Effector memory CD4-positive, alpha-beta T cell (primary cell): ENCODE measurements at places on chromosomes 12 and 14.

- H3K27ac ChIP-seq, result no peak overlapping the region
- no peaks in the 10 kb centered on the region for H3K4me1 ChIP-seq
- H3K27me3 ChIP-seq, result no peaks in the 10 kb centered on the region
- no peaks in the 10 kb centered on the region for H3K36me3 ChIP-seq
- no peak for DNase-seq
These were observed 207.0 kb downstream of the ATP23 start for GRCh38 chr12:58148405-58148804.

DNA sequence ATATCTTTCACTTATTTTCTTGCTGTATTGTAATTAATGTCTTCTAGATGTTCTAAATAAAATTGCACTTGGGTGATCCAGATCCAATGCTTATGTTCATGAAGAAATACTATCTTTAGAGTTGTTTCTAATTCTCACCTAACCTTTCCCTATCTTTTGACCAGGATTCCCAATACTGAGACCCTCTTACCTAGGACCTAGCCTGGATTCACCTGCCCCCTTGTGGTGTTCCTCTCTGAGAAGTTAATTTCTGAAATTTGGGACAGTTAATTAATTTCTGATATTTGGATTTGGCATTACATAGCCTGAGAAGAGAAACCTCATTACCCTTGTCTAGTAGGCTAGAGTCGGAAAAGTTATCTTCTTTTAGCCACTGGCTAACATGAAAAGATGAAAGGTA is 29.5 kb downstream of the FOXA1 start:
- DNase-seq, result no peak
- no peak overlapping the region for H3K27ac ChIP-seq
- no peaks in the 10 kb centered on the region for H3K4me1 ChIP-seq
- no peaks in the 10 kb centered on the region for H3K36me3 ChIP-seq
- H3K27me3 ChIP-seq, result no peaks in the 10 kb centered on the region
- no peak overlapping the region for H3K4me3 ChIP-seq

DNA sequence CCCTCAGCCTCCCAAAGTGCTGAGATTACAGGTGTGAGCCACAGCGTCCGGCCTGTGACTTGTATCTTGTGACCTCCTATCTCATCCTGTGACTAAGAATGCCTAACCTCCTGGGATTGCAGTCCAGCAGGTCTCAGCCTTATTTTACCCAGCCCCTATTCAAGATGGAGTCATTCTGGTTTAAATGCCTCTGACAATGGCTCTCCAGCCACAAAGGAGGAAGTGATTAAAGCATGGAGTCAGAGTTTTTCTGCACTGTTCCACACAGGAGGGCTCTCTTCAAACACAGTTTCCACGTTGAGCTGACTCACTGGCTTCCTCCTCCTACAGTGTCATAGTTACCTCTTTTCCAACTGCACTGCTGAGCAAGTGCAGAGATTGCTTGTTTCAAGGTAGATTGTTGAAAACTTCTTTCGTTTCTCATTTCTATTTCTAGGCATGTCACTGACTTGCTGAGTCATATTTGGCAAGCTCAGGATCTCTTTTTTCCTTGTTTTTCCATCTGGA is 383.8 kb downstream of the PCNX1 start:
- no peaks in the 10 kb centered on the region for H3K27me3 ChIP-seq
- H3K36me3 ChIP-seq, result no peaks in the 10 kb centered on the region
- H3K4me3 ChIP-seq, result no peak overlapping the region
- H3K27ac ChIP-seq, result no peak overlapping the region

GRCh38 chr12:106074361-106074705 is 64.4 kb downstream of the NUAK1 start:
- H3K36me3 ChIP-seq, result no peaks in the 10 kb centered on the region
- H3K27ac ChIP-seq, result no peak overlapping the region
- no peak overlapping the region for H3K4me3 ChIP-seq
- DNase-seq, result no peak

- H3K4me3 ChIP-seq, result no peak overlapping the region
- no peak for DNase-seq
- H3K36me3 ChIP-seq, result no peaks in the 10 kb centered on the region
These were observed 50.1 kb downstream of the SLC25A21 start for GRCh38 chr14:37122288-37122687.

DNA sequence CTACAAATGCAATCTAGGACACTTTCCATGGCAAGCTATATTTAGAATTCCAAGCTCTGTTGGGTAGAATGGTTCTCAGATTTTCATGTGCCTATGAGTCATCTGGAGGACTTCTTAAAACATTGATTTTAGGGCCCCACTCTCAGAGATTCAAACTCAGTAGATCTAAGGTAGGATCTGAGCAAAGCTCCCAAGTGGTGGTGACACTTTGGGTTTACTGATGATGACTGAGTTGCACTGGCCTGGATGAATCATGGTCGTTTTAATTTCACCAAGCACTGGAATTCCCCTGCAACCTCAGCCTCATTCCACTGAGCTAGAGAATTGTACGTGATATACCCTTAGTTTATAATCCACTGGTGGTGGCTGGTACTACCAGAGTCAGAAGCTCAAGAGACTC is 86.5 kb downstream of the PPM1H start:
- no peaks in the 10 kb centered on the region for H3K36me3 ChIP-seq
- no peaks in the 10 kb centered on the region for H3K4me1 ChIP-seq
- H3K4me3 ChIP-seq, result no peak overlapping the region

GRCh38 chr14:72888192-72888591 is 5.7 kb downstream of the DPF3 start:
- peaks cover 10% of the 10 kb centered on the region for H3K4me1 ChIP-seq
- H3K27me3 ChIP-seq, result peaks cover 8% of the 10 kb centered on the region
- DNase-seq, result no peak
- no peak overlapping the region for H3K4me3 ChIP-seq
- H3K27ac ChIP-seq, result no peak overlapping the region

DNA sequence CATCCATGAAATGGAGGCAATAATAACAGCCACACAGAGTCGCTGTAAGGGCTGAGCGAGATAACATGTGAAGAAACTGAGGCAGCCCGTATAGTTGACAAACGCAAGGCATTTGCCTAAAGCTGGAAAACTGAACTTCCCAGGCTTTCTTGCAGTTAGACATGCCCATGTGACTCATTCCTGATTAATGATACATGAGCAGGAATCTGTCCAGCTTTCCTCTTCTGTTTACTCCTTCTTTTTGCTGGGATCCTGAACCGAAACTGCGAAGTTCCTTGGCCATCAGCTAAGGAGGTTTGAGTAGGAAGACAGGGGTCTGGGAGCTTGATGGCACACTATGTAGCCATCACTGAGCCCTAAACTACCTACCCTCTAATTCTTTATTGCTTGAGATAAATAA is 52.2 kb downstream of the ST8SIA1 start:
- H3K36me3 ChIP-seq, result no peaks in the 10 kb centered on the region
- H3K27me3 ChIP-seq, result no peaks in the 10 kb centered on the region
- H3K4me1 ChIP-seq, result no peaks in the 10 kb centered on the region
- no peak for DNase-seq
- no peak overlapping the region for H3K4me3 ChIP-seq

DNA sequence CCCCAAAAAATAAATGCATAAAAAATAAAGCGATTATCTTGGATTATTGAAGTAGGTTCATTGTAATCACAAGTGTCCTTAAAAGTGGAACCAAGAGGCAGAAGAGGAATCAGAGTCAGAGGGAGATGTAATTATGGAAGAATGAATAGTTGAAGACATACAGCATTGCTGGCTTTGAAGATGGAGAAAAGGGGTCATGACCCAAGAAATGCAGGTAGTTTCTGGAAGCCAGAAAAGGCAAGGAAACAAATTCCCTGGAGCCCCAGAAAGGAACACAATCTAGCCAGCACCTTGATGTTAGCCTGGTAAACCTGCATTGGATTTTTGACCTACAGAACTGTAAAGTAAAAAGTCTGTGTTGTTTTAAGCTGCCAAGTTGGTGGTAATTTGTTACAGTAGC is 57.5 kb upstream of the PTGR2 start:
- no peak overlapping the region for H3K27ac ChIP-seq
- H3K36me3 ChIP-seq, result no peaks in the 10 kb centered on the region
- peaks cover 2% of the 10 kb centered on the region for H3K4me1 ChIP-seq
- no peak for DNase-seq

GRCh38 chr14:75522224-75522982 is at the start of gene BATF:
Gene BATF, plus strand, starts transcription at chr14:75522469. Its CDS starts 214 bp downstream, at chr14:75522683.
- no peaks in the 10 kb centered on the region for H3K27me3 ChIP-seq
- peak; percentile 69 for DNase-seq
- peaks cover 43% of the 10 kb centered on the region for H3K4me1 ChIP-seq
- no peaks in the 10 kb centered on the region for H3K36me3 ChIP-seq

GRCh38 chr14:106268013-106268727 is 741.8 kb downstream of the TMEM121 start:
- H3K27ac ChIP-seq, result no peak overlapping the region
- H3K36me3 ChIP-seq, result no peaks in the 10 kb centered on the region
- H3K4me1 ChIP-seq, result peaks cover 5% of the 10 kb centered on the region
- peaks cover 4% of the 10 kb centered on the region for H3K27me3 ChIP-seq
- no peak overlapping the region for H3K4me3 ChIP-seq

GRCh38 chr14:95157048-95157326 is 342 bp downstream of the DICER1 start:
- no peak for DNase-seq
- no peaks in the 10 kb centered on the region for H3K27me3 ChIP-seq
- H3K4me3 ChIP-seq, result peak overlapping the region; percentile 81
- peaks cover 22% of the 10 kb centered on the region for H3K4me1 ChIP-seq
- H3K36me3 ChIP-seq, result no peaks in the 10 kb centered on the region
- peak overlapping the region; percentile 88 for H3K27ac ChIP-seq

- no peaks in the 10 kb centered on the region for H3K4me1 ChIP-seq
- no peak overlapping the region for H3K27ac ChIP-seq
- no peaks in the 10 kb centered on the region for H3K27me3 ChIP-seq
- no peak overlapping the region for H3K4me3 ChIP-seq
These were observed 13.1 kb upstream of the TMTC1 start for GRCh38 chr12:29796823-29797263.

GRCh38 chr12:95141310-95141709 is 67.9 kb upstream of the NR2C1 start:
- no peak overlapping the region for H3K4me3 ChIP-seq
- no peaks in the 10 kb centered on the region for H3K4me1 ChIP-seq
- no peak for DNase-seq
- no peaks in the 10 kb centered on the region for H3K27me3 ChIP-seq
- no peak overlapping the region for H3K27ac ChIP-seq

DNA sequence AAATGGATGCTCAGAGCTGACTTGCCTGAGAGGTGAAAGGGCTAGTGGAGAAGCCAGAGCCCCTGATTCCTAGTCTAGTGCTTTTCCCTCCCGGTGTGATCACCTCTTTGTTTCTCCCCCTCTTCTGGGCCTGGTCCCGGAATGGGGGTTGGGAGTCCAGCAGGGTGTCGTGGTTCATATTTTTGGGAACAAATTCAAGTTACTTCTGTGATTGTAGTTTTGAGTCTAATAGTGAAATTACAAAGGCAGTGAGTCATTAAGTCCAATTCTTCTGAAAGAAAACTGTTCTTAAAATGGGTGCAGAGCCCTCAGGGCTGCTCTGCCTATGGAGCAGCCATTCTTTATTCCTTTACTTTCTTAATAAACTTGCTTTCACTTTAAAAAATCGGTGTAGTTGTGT is 7.6 kb downstream of the SUSD6 start:
- peak overlapping the region; percentile 80 for H3K27ac ChIP-seq
- H3K4me1 ChIP-seq, result peaks cover 77% of the 10 kb centered on the region
- H3K36me3 ChIP-seq, result no peaks in the 10 kb centered on the region
- H3K27me3 ChIP-seq, result no peaks in the 10 kb centered on the region
- no peak for DNase-seq

DNA sequence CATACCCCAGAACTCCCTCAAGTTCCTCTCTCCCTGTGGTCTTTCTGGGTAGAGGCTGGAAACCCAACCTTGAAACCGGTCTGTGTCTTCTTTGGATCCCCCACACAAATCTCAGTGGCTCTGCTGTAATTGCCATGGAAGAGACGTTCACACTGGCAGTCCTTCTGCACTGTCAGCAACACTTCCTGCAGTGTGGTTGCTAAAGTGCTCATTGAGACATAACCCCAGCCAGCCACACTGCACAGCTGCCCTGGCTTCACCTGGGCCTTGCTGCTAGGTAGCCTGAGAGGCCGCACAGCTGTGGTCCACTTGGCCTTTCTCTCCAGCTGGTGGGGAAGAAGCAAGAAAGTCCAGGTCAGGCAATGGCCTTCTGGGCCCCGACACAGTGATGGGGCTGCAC is 2.4 kb downstream of the GZMH start:
- no peak for DNase-seq
- H3K4me3 ChIP-seq, result no peak overlapping the region
- H3K4me1 ChIP-seq, result peaks cover 2% of the 10 kb centered on the region
- no peaks in the 10 kb centered on the region for H3K27me3 ChIP-seq
- no peaks in the 10 kb centered on the region for H3K36me3 ChIP-seq

- no peaks in the 10 kb centered on the region for H3K4me1 ChIP-seq
- no peaks in the 10 kb centered on the region for H3K36me3 ChIP-seq
- no peak for DNase-seq
These were observed 24.0 kb downstream of the TMEM132C start for GRCh38 chr12:128290938-128291337.

- H3K27me3 ChIP-seq, result no peaks in the 10 kb centered on the region
- no peak overlapping the region for H3K4me3 ChIP-seq
- no peaks in the 10 kb centered on the region for H3K4me1 ChIP-seq
These were observed 27.5 kb downstream of the TECPR2 start for GRCh38 chr14:102390064-102390855.

GRCh38 chr12:47715393-47715876 is 9.6 kb upstream of the RPAP3 start:
- H3K27me3 ChIP-seq, result no peaks in the 10 kb centered on the region
- peak; percentile 72 for DNase-seq
- no peak overlapping the region for H3K4me3 ChIP-seq
- no peaks in the 10 kb centered on the region for H3K36me3 ChIP-seq

DNA sequence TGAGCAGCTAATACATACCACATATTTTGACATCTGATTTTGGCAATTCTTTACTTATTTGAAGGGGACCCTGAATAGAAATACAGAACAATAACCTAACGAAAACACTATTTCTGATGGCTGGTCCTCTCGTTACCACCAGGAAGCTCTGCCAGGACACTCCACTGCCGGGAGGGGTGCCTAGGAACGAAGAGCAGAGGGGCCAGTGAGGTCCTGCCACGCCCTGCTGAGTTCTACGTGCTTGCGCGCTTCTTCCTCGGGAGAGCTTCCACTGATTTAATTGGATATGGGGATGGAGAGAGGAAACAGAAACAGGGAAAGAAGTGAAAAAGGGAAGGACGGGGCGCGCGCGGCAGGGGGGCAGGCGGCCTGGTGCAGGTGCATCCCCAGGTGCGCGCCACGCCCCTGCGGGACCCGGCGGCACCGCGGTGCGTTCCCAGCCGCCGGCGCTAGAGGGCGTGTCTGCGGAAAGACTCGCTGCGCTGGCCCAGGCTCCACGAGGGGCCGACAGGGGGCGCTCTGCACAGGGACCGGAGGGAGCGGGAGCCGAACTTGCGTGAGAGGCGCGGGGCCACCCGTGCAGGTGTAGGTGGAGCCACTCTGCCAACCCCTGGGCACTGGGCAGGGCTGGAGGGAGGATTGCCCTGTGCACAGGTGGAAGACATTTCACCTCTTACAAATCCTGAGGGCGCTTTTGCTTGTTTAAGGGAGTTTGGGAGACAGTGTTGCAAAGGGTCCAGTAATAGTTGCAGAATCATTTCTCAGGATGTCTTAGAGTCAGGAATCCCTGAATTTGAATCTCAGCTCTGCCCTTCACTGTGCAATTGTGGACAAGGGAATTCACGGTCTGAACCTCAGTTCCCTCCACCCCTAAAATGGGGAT is 986.3 kb upstream of the TMEM132C start:
- DNase-seq, result peak; percentile 23
- H3K4me1 ChIP-seq, result no peaks in the 10 kb centered on the region
- no peaks in the 10 kb centered on the region for H3K36me3 ChIP-seq
- H3K4me3 ChIP-seq, result no peak overlapping the region
- no peaks in the 10 kb centered on the region for H3K27me3 ChIP-seq

- H3K27me3 ChIP-seq, result peaks cover 3% of the 10 kb centered on the region
- no peak for DNase-seq
- H3K36me3 ChIP-seq, result no peaks in the 10 kb centered on the region
- no peak overlapping the region for H3K27ac ChIP-seq
- H3K4me1 ChIP-seq, result no peaks in the 10 kb centered on the region
These were observed 298.6 kb downstream of the PDZRN4 start for GRCh38 chr12:41486718-41487117.
